Stimulated activated CD4-positive, alpha-beta T cell treated with anti-CD3 and anti-CD28 coated beads, TNF-alpha, amount 100 ng/mL, for 24 hours (primary cell): ENCODE measurements at places on chromosomes 1 and 21.
A peak's percentile ranks its signal among the peaks of the same experiment; 100 is the strongest.

DNA sequence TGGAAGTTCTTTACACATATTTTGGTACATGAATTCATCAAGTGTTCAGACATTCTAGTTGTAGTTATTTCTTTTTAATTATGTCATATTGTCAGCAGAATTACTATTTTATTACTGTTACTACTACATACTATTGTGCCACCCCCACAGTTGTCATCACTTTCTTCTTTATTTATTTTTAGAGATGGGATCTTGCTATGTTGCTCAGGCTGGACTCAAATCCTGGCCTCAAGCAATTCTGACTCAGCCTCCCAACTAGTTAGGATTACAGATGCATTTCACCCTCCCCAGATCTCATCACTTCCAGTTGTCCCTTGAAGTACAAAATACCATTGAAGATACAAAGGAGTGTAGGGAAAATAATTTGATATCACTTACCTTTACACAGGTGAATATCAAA lies 258.0 kb downstream of the KCTD3 start:
- DNase-seq, result no peak

- DNase-seq, result no peak
Measured at GRCh38 chr1:205616563-205617293, 15.1 kb downstream of the ELK4 start.

DNA sequence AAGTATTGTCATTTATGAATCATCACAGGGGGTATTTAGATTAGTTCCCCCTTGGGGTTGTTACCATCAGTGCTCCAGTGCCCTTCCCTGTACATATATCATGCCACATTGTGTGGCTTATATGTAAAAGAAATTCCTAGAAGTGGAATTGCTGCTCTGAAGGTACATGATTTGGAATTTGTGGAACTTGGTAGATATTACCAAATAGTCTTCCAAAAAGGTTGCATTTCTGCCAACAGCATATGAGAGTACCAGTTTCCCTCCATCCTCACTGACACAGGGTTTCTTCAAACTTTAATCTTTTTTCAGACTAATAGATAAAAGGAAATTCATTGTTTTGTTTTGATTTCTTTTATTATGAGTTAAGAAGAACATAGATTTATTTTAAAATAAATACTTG lies 41.3 kb downstream of the AKNAD1 start:
- DNase-seq, result no peak

DNA sequence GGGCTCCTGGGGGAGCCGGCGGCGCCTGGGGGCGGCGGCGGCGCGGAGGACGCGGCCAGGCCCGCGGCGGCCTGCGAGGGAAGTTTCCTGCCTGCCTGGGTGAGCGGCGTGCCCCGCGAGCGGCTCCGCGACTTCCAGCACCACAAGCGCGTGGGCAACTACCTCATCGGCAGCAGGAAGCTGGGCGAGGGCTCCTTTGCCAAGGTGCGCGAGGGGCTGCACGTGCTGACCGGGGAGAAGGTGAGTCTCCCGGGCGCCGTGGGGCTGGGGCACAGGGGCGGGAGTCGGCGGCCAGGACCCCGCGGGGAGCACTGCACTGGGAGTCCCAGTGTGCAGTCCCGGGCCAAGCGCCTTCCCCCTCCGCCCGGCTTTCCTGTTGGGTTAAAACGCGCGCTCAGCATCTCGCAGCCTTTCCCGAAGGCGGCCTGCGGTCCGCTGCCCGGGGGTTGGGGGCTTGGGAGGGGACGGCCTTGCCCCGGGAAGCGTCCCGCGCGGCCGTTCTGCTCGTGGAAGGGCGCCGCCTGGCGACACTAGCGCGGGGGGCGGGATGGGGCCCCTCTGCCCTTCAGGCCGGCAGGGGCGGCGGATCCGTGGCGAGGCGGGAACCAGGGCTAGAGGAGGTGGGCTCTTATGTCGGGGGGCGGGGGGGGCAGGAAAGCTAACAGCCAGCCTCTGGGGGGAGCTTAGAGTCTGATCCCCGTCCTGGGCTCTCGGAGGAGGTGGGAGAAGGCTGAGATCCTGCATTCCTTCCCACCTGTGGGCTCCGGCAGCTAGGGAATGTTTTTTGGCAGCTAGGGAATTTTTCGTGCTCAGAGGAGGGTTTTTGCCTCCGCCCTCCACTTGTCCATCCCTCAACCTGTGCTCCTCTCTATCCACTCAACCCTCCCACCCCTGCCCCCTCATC lies 1.1 kb downstream of the HUNK start:
- peak; percentile 61 for DNase-seq

- no peak for DNase-seq
Measured at GRCh38 chr1:84574936-84575335, 696 bp upstream of the CTBS start.

GRCh38 chr1:208648146-208648545 lies 404.0 kb upstream of the PLXNA2 start:
- no peak for DNase-seq
